ENCODE measurements at places on chromosomes 2 and 18. TPM values are rescaled to one million over a fixed set of nuclear protein-coding genes. Genes with fewer than 3 reads are reported as not detected.
A peak's percentile ranks its signal among the peaks of the same experiment; 100 is the strongest.

The TGFA gene
- polyA plus RNA-seq = 0.13 TPM

The SMAD7 gene
- 27.3 TPM for polyA plus RNA-seq

The CGREF1 gene
- polyA plus RNA-seq = 6.9 TPM

The VSNL1 gene
- not detected for polyA plus RNA-seq

The TMEM163 gene
- polyA plus RNA-seq = not detected

The ATP8B1 gene
- polyA plus RNA-seq = 11.6 TPM

The OR6B2 gene
- not detected for polyA plus RNA-seq

DNA sequence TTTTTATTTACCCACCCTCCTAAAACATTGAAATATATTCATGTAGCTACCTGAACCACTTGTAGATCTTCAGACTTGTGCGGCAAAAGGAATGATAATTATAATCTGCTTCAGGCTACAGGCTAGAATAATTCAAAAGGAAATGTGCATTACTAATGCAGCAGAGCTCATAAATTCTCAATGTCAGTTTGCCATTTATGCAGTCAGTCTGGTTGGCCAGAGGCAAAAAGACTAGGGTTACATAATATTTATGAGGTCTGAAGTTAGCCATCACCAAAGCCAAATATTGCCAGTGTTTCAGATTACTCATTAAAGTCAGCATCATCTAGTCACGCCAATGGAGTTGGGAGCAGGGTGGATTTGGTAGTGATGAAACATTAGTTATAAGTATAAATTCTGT lies 38.9 kb downstream of the METAP1D start:
- DNase-seq = no peak

DNA sequence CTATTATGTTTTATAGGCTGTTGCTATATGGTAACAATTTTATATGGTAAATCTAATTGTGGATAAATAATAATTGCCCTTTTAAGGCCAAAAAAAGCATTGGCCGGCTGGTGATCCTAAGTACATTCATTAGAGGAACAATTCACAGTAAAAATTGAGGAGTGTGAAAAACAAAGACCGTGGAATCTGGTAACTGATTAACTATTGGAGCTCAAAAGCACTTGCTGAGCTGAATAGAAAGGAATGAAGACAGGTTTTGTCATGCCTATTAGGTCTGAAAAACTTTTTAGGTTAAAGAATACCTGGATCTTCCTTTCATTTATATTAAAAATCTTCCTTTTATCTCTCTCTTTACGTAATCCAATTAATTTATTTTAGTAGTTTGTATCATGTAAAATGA lies 18.5 kb upstream of the RBBP8 start:
- no peak for DNase-seq

- no peak for DNase-seq
Observed at GRCh38 chr2:111143107-111143842, 22.6 kb downstream of the BCL2L11 start.

DNA sequence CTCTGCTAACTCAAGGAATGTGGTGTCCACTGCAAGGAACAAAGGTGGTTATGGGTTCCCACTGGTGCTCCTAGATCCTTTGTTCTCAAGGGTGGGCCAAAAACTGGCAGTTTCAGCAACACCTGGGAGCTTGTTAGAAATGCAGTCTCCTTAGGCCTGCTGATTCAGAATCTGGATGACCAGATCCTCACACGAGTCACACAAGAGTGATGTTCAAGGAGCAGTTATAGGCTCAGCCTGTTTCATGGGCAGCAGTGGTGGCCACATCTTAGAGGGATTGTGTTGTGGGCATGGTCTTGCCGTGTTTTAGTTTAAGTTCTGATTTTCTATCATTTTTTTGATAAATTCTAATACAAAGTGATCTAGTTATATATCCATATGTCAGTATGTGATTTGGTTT lies 28.7 kb upstream of the MGAT5 start:
- no peak for DNase-seq

DNA sequence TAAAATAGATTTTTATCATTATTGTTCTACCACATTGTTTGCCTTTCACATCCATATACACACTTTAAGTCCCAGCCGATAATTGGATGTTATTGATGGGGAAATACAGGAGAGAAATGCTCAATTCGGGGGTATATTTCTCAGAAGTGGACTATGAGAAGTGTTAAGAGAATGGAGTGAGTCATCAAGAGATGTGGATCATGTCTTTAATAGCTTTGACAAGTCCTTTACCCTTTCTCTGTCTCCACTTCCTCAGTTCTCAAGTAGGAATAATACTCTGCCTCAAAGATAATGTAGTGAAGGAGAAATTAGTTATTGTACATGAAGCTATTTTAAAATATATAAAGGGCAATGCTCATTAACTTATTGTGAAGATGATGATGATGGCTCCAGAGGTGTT lies 1017.6 kb upstream of the PIK3C3 start:
- DNase-seq = no peak

- DNase-seq = no peak
Observed at GRCh38 chr18:25100418-25100817, 251.5 kb downstream of the ZNF521 start.

DNA sequence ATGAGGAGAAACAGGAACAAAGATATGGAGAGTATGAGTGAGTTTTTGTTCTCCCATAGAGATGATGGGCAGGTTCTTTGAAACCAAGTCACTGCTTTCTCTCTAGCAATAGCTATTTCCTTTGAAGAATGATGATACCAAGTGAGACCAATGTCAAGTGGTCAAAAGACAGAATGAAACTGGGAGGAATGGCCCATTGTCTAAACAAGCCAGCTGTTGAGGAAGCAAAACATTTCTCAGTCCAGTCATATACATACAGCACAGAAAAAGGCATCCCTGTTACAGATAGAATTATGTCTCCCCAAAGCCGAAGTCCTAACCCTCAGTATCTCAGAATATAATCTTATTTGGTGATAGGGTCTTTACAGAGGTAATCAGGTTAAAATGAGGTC lies 66.1 kb upstream of the EPC2 start:
- DNase-seq = no peak

DNA sequence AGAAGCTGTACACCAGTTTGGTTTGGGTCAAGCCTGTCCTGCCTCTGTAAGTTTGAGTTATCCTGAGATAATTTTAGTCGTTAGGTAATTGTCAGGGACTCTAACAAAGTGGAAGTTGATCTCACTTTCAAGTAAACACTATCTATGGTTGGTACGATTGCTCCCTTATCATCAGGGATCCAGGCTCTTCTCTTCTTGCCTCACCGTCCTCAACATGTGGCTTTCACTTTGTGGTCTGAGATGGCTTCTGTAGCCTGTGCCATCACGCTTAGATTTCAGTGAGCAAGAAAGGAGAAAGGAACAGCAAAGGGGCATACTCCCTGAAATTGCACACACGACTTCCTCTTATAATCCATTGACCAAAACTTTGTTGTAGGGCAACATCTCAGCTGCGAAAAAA lies 115.6 kb downstream of the CTAGE1 start:
- no peak for DNase-seq

GRCh38 chr2:127086990-127087790 lies 19.8 kb downstream of the BIN1 start:
- peak; percentile 91 for DNase-seq

DNA sequence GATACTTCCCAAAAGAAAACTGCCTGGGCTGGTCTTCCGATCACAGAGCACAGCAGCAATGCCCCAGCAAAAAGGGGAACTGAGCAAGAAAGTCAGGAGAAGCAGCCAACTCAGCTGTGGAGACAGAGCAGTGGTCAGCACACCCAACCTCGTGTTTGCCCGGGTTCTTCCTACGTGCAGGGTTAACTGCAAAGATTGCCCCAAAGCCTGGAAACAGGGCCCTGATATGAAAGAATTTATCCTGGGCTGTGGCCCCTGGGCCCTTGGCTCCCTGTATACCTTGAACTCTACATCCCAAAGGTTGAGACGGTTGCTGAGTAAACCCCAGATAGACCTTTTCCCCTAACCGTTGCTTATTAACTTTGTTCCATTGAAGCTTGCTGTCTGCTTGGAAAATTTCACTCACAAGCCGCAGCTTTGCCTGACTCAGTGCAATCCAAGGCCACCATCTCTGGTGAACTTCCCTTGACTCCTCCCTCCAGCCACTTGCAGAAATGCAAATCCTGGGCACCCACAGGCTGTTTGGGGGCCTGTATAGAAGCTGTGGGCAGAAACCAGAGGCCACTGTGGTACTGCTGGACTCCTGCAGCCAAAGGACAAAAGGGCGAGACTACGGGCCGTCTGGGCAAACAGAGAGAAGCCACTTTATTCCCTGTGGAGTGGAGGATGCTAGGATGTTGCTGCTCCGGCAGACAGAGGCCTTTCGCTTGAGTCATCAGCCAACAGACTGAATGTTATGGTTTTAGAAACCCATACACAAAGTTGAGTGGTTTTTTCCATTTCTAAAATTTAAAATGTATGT lies 18.2 kb downstream of the NRP2 start:
- DNase-seq = no peak

DNA sequence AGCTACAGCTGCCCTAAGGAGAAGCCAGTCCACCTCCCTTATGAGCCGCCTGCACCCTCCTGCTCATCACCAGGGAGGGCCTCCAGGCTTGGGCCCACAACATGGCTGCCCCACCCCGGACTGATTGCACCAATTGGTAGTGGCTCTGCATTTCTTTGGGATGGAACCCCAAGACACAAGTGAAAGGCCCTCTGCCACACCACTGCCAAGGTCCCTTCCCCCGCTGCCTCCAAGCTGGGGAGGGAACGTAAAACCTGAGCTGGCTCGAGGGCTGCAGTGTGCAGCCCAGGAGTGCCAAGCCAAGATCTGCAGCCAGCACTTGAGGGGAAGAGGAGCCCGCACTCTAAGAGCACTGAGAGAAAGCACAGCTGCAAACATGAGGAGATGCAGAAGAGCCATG lies 97.3 kb downstream of the EFEMP1 start:
- DNase-seq = no peak

GRCh38 chr18:41992703-41993102 lies 37.7 kb downstream of the PIK3C3 start:
- no peak for DNase-seq

GRCh38 chr2:173741759-173742158 lies 223.4 kb downstream of the SP3 start:
- DNase-seq = no peak

DNA sequence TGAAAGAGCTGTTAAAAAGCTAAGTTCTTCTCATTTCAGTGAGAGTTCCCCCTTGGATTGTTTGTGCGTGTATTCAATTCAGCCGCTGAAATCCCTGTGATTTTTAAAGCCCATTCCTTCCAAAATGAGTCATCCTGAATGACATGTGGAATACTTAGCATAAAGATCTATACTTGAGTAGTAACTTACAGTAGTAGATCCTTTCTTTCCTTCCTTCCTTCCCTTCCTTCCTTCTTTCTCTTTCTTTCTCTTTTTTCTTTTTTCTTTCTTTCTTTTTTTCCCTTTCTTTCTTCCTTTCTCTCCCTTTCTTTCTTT lies 18.2 kb upstream of the SOX11 start:
- no peak for DNase-seq
